ENCODE measurements at places on chromosomes 2 and 18.

DNA sequence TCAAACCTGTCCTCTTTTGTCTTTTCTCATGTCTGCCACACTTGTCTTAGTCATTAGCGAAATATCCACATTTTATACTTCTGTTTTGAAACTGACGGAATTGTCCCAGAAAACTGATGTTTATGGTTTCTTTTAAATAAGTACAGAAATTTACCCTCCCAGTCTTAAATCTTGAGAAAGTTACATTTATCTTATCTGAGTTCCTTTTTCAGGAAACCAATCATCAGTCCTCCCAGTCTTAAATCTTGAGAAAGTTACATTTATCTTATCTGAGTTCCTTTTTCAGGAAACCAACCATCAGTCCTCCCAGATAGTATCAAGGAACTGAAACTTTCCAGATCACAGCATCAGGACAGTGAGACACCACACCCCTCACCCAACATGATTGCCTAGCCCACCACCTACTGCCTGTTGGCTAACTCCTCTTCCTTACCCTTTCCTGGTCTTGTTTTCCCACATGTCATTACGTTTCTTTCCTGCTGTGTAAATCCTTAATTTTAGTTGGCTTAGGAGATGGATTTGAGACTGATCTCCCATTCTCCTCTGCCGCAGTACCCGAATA, 247.7 kb downstream of the PTPRM start:
- DNase-seq: no peak

DNA sequence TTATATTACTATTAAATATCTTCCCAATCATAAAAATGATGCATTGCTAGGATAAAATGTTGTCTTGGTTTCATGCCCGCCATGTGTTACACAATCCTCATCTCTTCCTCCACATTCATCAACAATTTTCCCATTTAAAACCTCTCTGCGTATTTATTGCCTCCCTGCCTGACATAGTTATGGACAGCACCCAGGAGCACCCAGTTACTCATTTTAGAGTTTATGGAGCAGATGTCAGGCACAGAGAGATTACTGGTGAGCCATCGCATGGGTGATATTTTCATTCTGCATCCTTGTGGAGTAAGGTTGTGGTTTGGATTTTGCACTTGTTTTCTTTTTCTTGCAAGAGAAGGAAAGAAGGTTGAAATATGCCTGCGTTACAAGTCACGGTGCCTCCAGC, 116.7 kb upstream of the NPAS2 start:
- DNase-seq: no peak

GRCh38 chr2:78541451-78542267, 483.8 kb upstream of the REG3G start:
- no peak for DNase-seq

GRCh38 chr2:152097801-152098495, 896 bp downstream of the CACNB4 start:
- no peak for DNase-seq

- no peak for DNase-seq
Measured at GRCh38 chr2:187879491-187879890, 325.3 kb upstream of the TFPI start.

DNA sequence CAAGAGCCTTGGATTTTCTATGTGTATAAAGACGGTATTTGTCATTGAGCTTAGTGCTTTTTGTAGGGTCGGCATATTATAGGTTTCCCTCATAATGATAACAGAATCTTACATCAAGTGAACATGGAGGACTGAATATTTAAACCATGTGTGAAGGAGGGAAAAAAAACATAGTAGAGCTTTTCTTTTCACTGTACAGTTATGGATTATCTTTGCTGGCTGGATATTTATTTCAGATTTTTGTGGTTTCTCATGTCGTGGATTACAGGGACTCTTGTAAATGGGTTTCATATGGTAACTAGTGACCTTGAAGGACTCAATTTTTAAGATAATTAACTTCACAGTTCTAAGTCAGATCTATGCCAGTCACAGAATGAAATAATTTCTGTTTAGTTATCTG, 330.2 kb upstream of the NRP2 start:
- DNase-seq: no peak

- no peak for DNase-seq
Measured at GRCh38 chr2:20072436-20073158, 21.2 kb upstream of the LAPTM4A start.

DNA sequence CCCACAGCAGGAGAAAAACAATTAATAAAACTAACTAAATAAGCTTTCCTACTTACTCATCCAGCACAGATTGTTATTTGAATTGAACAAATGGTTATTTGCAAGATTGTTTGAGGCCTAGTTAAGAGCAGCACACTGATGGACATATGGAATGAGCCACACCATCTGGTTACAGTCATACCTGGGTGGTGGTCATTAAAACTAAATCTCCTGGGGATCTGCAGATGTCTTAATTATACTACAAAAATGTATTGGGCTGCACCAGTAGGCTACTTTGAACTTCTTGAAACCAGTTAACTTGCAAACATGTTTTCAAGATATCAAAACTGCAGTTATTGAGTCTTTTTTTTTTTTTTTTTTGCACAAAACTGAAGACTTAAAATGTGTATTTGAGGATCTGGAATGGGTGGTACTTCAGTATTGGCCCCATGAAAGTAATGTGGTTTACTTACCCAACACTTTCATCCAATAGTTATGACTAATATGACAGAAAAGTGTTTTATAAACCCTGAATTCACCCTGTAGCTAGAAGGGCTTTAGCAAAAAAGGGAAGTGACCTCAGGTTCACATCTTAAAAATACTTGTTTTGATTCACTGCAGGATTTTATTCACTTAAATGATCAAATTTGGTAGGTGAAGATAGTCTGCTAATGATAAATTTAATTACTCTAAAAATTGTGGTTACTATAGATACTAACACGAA, 10.8 kb downstream of the AGFG1 start:
- no peak for DNase-seq

GRCh38 chr2:98301469-98301868, 44.8 kb upstream of the CNGA3 start:
- no peak for DNase-seq

- DNase-seq: no peak
Measured at GRCh38 chr2:10481666-10482157, 33.6 kb upstream of the ODC1 start.

GRCh38 chr18:56748698-56749268, 97.6 kb downstream of the WDR7 start:
- no peak for DNase-seq

DNA sequence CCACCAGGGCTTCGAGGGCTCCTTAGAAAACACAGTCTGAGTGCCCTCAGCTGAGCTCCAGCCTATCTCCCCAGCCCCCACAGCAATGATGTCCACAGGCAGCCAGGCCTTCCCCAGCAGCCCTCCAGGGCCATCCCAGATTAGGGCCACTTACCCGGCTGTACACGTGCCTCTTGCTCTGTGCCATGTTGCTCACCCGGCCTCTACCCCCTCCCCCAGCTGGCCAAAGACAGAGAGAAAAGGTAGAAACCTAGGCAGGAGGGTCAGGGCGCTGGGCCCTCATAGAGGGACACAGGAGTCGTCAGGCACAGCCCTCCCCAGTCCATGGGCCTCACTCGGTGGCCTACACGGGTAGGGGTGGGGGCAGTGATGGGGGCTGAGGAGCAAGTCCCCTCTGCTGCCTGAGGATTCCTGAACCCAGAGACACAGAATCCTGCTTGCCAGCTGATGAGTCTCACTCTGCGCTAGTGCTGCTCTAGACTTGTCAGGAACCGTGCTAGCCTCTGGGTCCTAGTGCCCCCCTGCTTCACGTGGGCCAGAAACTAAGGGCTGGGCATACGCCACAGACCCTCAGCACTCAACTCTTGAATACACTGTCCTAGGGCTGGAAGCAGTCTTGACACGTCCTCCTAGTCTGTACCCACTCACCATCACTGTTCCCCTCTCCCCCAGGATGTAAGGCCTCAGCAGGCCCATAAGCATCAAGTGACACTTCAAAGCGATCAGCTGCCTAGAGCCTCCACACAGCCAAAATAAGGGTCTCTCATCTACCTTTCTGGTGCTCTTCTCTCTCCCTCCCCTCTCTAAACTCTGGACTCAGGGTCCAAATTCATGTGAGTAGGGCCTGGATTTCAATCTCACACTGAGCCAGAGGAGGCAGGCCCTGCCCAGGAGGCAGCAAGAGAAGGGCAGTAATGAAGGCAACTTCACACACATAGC, at the start of gene DCTN1:
Gene DCTN1, minus strand, starts transcription at position 461 of the 939 bp plus-strand sequence. Its CDS starts 274 bp downstream, at position 187.
- DNase-seq: no peak

DNA sequence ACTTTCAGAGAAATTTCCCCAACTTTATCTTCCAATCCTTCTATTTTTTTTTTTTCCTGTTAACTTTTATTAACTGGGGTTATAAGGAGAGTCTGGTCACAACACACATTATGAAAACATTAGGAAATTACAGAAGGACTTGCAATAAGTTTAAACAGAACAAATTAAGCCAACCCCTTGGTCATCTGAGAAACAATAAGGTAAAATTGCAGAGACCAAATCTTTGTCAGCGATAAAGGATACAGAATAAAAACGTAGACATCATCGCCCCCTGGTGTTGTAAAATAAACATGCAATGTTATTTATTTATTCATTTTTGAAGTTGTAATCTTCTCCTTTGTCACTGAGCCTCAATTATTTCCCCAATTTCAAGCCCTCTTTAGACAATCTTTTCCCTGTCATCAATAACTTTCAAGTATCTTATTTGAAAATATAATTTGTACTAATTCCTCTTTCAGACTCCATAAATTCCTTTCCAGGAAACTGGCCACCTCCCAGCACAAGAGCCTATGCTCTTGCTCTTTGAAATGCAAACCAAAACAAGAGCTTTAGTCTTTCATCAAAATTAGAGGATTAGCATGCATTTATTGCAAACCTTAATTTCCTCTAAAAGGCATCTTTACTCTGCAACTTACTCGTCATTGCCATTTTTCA, 19.5 kb downstream of the G6PC2 start:
- no peak for DNase-seq

GRCh38 chr2:70580352-70580751, 26.7 kb upstream of the TGFA start:
- no peak for DNase-seq

DNA sequence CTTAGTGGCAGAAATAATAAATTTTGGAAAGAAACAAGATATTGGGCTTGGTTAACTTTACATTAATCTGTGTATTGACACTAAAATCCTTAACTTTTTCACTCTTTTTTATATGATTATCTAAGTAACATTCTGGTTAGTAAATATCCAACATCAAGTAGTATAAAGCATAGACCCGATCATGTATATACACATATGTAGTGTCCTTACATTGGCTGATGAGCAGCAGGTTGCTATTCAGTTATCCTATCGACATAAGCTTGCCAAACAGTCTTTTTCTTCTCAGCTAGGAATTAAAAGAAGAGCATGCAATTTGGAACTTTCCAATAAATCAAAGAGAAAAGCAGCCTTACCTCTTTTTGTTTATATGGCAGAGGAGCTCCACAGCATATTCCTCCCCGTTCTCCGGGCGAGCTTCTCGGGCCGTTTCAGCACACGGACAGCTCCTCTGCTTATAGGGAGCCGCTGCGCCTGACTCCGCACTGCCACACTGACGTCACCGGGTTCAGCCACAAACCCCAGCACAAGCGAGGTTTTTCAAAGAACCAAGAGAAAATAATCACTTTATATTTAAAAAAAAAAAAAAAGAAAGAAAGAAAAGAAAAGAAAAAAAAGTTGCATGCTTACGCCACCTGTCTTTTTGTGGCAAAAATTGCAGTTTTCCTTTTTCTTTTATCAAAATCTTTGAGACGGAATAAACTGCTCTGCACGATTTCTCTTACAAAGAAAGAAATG, at the start of gene SCG2:
Gene SCG2, minus strand, starts transcription at position 430 of the 735 bp plus-strand sequence. CDS start 3,079 bp downstream, outside the sequence.
- no peak for DNase-seq

DNA sequence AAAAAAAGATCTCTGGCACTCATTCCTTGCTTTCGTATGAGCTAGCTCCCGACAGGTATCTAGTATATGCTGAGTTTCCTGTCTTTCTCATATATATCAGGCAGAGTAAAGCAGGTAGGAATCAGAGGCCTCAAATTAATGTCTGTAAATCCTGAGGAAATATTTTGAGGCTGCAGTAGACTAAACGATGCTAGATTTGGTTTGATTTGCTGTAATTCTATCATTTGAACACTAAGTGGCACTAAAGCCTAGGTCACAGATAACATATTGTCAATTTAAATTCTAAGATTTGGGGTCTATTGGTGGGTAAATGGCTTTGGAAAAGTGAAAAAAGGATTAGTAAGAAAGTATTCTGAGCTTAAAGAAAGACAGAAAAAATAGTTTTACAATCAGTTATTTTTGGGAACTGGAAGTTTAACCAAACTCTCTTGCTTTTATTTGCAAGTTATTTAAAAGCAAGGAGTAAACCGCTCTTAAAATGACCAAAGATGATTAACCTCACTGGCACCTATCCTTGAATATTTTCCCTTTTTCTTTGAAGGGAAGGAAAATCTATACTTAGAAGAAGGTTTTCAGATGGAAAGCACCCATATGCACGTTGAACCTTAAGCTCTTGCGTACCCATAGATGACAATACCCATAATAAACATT, 37.6 kb upstream of the SLC4A10 start:
- DNase-seq: no peak

GRCh38 chr2:212745359-212745758, 206.8 kb upstream of the ERBB4 start:
- DNase-seq: no peak

- no peak for DNase-seq
Measured at GRCh38 chr2:240919786-240920782, 13.9 kb downstream of the CROCC2 start.

- no peak for DNase-seq
Measured at GRCh38 chr2:60324536-60324935, 228.9 kb downstream of the BCL11A start.

- DNase-seq: no peak
Measured at GRCh38 chr2:27822049-27822448, 50.5 kb downstream of the MRPL33 start.

DNA sequence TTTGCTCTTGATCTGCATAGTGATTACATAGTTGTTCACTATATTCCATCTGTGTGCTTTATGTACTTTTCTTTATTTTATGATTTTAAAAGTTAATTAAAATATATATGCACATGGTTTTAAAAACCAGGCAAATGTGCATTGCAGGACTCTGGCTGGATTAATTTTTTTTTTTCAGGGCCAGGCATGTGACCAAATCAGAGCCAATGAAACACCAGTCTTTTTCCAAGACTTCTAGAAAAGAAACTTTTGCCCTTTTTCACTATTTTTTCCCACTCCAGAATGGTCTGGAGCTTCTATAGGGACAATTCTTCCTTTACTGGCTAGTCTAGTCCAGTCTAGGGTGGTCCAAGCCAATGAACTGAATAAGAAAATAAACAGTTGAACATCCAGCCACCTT, 198.1 kb upstream of the FBXO11 start:
- no peak for DNase-seq

- DNase-seq: no peak
Measured at GRCh38 chr2:238420442-238420841, 6.3 kb upstream of the ASB1 start.

GRCh38 chr2:226687641-226688253, 111.9 kb downstream of the IRS1 start:
- no peak for DNase-seq

- no peak for DNase-seq
Measured at GRCh38 chr2:28557389-28558131, 61.7 kb downstream of the PLB1 start.

- no peak for DNase-seq
Measured at GRCh38 chr2:236899950-236900640, 185.6 kb upstream of the COPS8 start.

- DNase-seq: no peak
Measured at GRCh38 chr2:86226070-86226469, 26.8 kb downstream of the MRPL35 start.

- no peak for DNase-seq
Measured at GRCh38 chr2:58106896-58107295, 60.3 kb downstream of the VRK2 start.

All from activated gamma-delta T cell treated with anti-CD3 and anti-CD28 coated beads, Interleukin-2, amount 50 U/mL, for 16 hours (primary cell).